ENCODE measurements at places on chromosomes 7 and 10. TPM values are rescaled to one million over a fixed set of nuclear protein-coding genes. Genes with fewer than 3 reads are reported as not detected.
A peak's percentile ranks its signal among the peaks of the same experiment; 100 is the strongest.

- no peak for DNase-seq
Observed at GRCh38 chr7:139995017-139995915, 67.5 kb downstream of the PARP12 start.

GRCh38 chr10:71367271-71367670, 29.4 kb upstream of the CDH23 start:
- DNase-seq, result no peak

DNA sequence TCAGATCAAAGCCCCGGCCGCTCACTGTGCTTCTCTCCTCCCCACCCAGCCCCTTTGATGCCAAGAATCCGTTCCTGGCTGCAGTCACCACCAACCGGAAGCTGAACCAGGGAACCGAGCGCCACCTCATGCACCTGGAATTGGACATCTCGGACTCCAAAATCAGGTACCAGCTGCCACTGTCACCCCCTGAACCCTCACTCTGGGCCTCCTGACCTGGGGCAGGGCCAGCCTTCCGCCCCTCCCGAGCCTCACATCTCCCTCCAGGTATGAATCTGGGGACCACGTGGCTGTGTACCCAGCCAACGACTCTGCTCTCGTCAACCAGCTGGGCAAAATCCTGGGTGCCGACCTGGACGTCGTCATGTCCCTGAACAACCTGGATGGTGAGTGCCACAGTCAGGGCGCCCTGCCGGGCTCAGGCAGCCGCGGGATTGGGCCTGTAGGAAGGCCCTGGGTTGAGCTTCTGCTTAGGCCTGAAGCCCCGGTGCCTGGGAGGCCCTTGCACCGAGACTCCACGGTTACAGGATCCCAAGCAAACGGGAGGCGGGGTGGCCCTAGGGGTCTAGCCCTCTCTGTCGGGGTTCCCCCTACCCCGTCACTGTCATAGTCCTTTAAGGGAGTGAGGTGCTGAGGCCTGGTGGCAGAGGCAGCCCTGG, 10.8 kb downstream of the TMEM120A start:
- DNase-seq, result no peak

DNA sequence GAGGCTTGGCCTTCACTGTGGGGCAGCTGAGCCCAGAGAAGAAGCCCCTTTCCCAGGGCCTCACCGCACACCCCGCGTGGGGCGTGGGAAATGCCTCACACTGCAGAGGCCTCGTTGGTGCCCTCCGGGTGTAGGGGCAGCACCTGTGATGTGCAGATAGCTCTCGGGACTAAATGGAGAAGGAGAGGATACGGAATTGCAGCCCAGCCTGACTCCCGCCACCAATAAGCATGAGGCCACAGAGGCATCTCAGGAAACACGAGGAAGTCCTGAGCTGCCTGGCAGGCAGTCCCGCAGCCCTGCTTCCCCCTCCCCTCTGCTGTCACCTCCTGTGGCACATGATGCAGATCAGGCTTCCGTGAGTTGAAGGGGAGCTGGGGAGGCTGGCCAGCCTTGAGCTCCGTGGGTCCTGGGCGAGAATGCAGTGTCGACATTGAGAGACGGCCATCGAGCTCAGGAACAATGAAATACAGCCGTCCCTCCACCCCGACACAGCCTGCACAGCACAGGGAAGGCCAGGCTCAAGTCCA, 59.6 kb upstream of the PPP2R2D start:
- DNase-seq, result no peak

- DNase-seq, result no peak
Observed at GRCh38 chr10:2556883-2557282, 510.5 kb upstream of the PFKP start.

- DNase-seq, result peak; percentile 32
Observed at GRCh38 chr10:72426986-72427385, 72.3 kb upstream of the DNAJB12 start.

DNA sequence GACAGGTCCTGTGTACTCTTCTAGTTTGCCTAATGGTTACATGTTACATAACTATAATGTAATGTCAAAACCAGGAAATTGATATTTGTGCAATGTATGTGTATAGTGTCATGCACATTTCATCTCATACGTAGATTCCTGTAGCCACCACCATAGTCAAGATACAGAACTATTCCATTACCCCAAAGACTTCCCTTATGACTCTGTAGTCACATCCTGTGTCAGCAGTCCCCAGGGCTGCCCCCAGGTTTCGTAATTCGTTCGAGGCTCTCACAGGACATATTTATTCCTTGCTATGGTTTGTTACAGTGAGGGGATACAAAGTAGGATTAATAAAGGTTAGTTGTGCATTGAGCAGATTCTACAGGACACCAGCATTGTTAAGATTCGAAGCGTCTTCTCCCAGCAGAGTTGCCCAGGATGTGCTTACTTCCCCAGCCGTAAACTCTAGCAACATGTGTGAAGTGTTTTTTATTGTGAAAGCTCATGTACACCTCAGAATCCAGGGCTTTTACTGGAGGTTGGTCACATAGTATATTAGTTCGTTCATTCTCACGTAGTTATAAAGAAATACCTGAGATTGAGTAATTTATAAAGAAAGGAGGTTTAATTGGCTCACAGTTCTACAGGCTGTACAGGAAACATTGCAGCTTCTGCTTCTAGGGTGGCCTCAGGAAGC, 18.6 kb downstream of the RABGEF1 start:
- no peak for DNase-seq

DGKB gene
- total RNA-seq, result 0.03 TPM

BICC1 gene
- total RNA-seq, result 7.2 TPM
